ENCODE measurements at places on chromosomes 6 and 20. TPM values are rescaled to one million over a fixed set of nuclear protein-coding genes. Genes with fewer than 3 reads are reported as not detected.

LKAAEAR1 gene
- total RNA-seq = not detected

MEP1A gene
- total RNA-seq = not detected

APCDD1L gene
- total RNA-seq = not detected

MAS1 gene
- total RNA-seq = not detected

FERMT1 gene
- total RNA-seq = not detected

PTGIS gene
- not detected for total RNA-seq

GRCh38 chr6:16514249-16514648 lies 247.0 kb downstream of the ATXN1 start:
- DNase-seq = no peak

GRCh38 chr6:25456249-25457040 lies 177.3 kb downstream of the CARMIL1 start:
- DNase-seq = no peak

- DNase-seq = no peak
These were observed 21.9 kb downstream of the BCAS1 start for GRCh38 chr20:54048481-54048880.

DNA sequence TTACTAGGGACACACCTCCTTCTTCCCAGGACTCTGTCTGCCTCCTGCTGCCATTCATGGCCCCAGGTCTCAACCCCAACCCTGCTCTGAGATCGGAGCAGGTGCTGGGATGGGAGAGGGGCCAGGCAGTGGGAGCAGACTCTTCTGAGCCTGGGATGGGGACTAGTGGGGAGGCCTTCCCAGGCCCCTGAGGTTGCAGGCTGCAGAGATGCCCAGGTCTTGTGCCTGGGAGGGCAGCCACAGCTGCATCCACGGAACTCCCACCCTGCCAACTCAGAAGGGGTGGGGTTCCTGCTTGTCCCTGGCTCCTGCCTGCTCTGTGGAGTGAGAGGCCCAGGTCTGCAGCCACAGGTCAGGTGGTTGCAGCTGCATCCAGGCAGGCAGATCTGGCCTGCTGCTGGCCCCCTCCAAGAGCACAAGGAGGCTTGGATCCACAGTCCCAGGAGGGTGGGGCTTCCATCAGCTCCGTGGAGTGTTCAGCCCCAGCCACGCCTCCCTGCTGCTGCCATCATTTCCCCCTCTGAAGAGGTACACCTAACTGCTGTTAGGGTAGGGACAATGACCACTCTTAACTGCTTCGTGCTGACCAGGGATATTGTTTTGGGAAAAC lies 2.9 kb upstream of the SLC22A1 start:
- DNase-seq = no peak

GRCh38 chr6:166435574-166435973 lies 52.8 kb upstream of the MPC1 start:
- no peak for DNase-seq

DNA sequence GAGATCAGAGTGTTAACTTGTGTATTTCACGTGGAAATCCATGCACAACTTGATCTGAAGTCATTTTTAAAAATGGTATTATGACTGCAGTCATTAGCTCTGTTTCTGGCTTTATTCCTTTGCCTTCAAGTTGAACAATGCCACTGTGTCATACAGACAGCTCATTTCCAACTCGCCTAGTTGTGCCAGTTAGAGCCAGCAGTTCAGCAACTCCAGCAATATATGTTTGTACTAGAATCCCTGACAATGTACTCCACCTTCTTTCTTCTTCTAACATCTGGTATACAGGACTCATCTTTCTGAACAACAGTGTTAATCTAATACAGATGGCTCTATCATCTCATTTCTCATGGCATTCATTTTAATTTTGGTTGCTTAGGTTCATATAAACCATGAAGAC lies 418.3 kb upstream of the POU3F2 start:
- DNase-seq = no peak

Measured in T-helper 17 cell (primary cell).